ENCODE measurements at places on chromosomes 6 and 20. TPM values are rescaled to one million over a fixed set of nuclear protein-coding genes. Genes with fewer than 3 reads are reported as not detected.

Gene C20orf202
- total RNA-seq: 0.59 TPM

Gene CNKSR3
- 49.4 TPM for total RNA-seq

Gene DEFB132
- total RNA-seq: not detected

Gene SPATS1
- not detected for total RNA-seq

Gene STMND1
- total RNA-seq: 0.92 TPM

Gene CCDC170
- 1.7 TPM for total RNA-seq

DNA sequence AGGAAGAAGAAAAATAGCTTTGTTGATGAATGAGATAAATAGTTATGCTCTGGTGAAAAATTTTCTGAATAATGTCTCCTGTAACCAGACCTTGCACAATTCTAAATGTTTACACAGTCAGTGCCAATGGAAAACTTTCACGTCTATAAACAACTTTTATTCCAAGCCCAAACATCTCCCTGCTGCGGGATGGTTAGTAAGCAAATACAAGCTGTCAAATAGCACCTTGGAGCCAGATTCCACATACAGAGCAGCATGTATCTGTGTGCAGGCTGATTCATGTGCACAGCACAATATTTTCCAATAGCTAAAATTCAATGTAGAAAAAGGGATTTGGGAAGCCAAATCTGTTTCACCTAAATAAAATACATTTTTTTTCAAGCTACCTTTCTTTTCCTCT lies 813.3 kb downstream of the HACE1 start:
- no peak for DNase-seq

DNA sequence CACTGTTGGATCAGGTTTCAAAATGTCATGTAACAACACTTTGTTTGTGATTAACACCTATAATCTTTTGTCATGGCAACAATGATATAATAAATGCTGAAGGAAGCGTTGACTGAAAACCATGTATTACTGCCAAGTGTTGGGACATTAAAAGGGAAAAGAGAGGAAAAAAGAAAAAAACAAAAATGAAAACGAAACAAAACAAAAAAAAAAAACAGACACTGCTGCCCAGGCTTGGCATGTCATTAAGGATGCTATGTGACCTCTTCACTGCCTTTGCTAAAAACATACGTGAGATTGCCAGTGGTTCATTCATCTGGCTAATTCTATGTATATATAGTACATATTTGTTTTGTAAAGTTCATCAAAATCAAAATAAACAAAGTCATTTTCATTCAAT lies 516.7 kb upstream of the RNF217 start:
- DNase-seq: no peak

DNA sequence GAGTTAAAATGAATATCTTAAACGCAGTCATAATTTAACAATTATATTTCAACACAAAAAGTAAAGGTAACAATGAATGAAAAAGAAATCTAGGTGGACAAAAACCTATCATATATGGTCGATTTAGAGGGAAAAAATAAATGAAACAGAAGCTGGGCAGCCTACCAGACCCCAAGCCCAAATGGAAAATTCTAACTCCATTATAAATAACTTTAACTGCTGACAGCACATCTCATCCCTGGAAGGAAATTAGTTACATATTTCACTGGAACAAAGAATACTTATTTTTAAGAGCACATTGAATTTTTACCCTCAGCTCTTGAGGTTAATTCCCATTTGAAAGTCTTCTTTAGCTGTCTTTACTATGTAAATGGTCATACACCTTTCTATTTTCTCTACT lies 39.1 kb downstream of the COL12A1 start:
- no peak for DNase-seq

DNA sequence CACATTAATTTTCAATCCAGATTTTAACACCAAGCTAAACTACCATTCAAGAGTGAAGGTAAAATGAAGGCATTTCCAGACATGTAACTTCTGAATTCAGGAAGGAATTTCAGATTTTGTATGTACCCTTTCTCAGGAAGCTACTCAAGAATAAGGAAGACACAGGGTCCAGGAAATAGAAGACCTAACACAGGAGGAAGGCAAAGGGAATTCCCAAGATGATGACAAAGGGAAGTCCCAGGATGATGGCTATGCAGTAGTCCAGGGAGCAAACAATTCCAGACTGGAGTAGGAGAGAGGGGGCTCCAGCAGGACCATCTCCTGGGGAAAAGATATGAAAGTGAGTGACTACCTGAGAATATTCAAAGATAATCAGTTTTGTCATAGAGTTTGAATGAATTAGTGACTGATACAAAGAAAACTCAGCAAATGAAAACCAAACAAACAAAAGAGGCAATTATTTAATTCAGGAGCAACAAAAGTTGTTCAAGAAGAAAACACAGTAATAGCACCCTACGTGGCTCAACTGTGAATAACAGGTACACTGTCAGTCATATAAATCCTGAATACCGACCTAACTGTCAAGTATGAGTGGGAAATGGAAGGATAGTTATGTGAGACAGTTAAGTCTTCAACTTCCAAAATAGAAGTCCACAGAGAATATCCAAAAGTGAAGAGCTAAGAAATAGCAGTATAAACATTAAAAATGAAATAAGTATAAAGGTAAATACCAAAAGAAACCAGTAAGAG lies 4.0 kb downstream of the RNF24 start:
- no peak for DNase-seq

DNA sequence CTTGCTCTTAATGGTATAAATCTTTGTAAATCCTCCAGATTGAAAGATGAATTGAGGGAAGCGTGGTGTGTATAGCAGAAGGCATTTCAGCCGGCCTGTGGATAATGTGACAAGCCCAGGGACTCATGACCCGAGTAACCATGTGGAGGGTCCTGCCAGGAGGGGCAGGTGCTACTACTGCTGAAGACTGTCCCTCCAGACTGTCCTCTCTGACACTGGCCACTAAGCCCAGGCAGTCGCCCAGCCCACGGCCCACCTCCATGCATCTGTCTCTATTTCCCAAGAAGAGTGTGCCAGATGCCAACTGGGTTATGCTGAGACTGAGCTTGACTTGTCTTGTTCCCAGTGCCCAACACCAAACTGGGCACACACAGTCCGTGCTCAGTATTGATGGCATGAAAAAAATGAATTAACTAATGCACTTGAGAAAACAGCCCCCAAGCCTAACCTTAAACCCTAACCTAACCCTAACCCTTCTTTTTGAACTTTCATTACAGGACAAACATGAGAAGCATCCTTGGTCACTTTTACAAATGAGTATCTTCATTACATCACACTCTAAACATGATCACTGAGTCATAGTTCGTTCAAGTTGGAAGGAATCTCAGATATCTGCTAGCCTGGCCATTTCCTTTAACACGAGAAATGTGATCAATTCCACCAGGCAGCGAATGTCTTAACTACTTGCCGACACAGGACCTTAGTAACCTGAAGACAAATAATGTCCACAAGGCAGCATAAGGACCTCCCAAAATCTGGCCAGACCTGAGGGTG lies 182.2 kb upstream of the RREB1 start:
- no peak for DNase-seq

DNA sequence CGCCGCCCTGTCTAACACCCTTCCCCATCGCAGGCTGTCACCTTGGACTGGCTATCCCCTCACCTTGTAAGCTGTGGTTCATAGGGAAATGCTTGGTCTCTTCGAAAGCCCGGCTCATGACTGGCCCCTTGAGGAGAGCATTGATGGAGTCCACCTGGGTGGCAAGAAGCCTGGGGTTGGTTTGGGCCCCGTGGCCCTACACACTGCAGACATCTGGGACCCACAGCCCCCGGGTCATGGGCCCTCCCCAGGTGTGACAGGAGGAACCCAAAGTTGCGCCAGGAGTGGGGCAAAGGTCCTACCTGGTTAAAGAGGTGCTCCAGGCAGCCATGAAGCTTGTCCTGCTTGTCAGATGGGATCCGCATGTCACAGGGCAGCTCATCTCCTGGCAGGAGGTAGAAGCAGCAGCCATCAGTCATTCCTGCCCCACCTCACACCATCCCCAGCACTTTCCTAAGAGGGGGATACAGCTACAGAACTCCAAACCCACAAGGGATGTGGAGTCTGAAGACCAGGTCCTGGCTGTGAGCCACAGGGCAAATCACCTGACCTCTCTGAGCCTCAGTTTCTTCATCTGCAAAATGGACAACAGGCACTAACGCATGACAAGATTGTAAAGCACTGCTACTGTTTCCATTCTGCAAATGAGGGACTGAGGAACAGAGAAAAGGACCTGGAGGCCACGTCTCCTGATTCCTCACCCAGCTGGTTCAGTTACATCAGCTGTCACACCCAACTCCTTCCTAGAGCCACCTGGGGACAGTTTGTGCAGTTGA lies 185.5 kb downstream of the PREX1 start:
- no peak for DNase-seq

GRCh38 chr6:2503816-2504494 lies 246.8 kb downstream of the MYLK4 start:
- no peak for DNase-seq

- no peak for DNase-seq
Measured at GRCh38 chr6:26476896-26477295, 19.1 kb downstream of the BTN2A1 start.

- no peak for DNase-seq
Measured at GRCh38 chr6:16437984-16438383, 199.6 kb downstream of the GMPR start.

- no peak for DNase-seq
Measured at GRCh38 chr6:1838604-1839213, 229.0 kb downstream of the FOXC1 start.

DNA sequence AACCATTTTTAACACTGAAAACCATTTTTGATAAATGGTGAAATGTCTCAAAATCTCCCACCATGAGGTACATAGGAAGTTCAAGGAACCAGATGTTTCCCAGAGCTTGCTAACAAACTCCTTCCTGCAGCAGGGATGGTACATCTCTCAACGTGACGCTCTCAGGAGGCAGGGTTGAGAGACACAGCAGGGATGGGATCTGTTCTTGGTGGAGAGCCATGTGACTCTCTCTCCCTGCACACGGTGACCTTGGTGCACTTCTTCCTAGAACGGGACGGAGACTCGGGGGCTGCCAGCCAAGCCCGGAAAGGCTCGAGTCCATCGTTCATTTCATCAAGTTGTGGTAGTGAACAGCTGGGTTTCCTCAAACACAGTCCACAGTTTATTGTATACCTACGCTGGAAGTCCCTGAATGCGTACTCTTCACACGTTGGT lies 94.2 kb downstream of the FAM50B start:
- no peak for DNase-seq

DNA sequence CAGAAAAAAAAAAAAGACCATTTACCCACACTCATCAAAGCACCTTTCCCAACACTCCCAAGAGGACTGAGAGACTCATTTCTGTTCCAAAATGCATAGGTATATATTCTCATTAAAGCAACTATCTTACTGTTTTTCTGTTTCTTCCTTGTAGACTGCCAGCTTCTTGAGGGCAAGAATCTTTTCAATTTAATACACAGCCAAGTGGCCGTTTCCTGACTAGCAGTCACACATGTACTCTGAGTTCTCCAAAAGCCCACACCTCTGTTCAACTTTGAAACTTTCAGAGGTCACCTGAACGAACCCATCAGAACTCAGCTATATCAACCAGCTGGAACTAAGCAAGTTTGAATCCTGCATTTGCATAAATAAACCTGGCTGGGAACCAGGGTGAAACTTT lies 92.7 kb downstream of the DTNBP1 start:
- DNase-seq: no peak

DNA sequence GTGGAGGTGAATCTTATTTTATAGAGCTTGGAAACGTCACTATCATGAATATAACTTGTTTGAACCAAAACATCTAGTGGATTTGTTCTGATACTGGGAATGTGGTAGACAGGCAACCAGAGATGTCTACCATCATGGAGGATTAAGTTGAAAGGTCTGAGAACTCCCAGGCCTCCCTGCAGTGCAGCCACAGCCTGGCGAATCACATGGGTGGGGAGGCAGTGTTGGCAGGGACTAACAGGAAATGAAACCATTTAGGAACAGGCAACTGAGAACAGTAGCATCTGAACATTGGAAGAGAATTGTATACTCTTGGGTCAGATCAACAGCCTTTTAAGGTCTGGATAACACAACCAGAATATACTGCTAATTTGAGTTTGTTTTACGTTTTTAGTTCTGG lies 22.3 kb upstream of the CEP162 start:
- no peak for DNase-seq

Measured in left colon (tissue), 2 donors.